Right atrium auricular region (tissue), 2 donors: ENCODE measurements at places on chromosomes 16 and 17.
A peak's percentile ranks its signal among the peaks of the same experiment; 100 is the strongest.

GRCh38 chr16:57137566-57138273 is 45.3 kb downstream of the CPNE2 start:
- DNase-seq = no peak

DNA sequence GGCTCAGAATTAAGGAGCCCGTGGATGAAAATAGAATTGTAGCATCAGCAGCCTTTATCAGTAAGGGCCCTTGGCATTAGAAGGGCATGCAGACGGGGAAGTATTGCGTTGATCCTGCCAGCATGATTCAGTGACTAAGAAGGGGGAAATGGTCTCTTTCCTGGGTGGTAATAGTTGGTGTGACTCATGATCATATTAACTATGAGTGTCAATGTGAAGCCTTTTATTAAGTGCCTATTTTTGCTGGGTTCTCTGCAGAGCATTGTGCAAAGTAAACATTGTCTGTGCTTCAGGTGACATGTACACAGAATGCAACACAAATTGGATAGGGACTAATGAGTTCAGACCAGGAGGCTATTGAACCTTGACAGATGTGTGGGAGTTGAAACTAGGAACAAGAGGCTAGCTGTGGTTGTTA is 24.5 kb downstream of the RCVRN start:
- DNase-seq = no peak

DNA sequence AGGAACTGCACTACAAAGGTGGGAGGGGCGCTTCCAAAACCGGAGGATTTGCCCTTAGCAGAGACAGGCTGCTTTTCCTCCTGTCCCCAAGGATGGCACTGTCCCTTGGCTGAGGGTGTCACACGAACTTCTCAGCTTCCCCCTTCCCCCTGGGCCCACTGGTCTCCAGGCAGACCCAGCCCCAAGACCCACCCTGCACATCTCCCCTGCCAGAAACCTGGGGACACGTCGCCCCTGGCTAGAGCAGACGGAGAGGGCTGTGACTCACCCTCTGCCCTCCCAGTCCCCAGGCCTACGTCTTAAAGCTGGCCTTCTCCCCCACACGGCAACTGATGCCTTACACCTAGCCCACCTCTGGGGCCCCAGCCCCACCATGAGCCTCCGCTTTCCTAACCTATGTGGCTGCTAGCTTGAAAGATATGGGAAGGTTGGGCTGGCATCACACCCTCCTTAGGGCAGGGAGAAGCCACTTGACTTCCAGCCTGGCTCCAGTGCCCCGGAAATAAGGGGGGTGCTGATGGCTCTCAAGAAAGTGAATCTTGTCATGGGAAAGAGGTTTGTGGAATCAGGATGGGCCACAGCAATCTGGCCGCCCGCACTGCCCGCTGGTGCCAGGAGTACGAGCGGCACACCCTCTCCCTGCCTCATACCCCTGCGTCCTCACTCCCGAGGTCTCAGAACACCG is 4.6 kb downstream of the ZNF319 start:
- DNase-seq = no peak

DNA sequence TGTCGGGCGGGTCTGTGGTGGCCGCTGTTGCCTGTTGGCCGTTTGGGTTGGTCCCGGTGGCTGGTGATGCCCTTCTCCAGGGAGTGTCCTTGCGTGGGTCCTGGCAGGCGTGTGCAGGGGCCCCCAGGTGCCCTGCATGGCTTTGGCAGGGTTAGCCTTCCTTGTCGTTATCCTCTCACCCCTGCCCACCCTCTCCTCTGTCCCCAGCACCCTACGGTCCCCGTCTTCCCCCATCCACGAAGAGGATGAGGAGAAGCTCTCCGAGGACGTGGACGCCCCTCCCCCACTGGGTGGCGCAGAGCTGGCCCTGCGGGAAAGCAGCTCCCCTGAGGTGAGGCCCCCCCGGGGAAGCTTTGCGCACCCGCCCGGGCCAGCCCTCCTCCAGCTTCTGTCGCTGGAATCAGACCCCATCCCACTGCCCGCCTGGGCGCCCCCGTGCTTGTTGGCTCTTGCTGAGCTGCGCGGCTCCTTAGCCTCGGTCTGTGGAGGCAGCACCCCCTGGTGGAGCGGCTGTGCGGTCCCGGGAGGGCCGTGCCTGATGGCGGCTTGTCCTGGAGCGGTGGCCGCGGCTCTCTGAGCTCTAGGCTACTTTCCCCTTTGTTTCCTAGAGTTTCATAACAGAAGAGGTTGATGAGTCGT is 10.6 kb upstream of the NUDT16L1 start:
- DNase-seq = no peak

DNA sequence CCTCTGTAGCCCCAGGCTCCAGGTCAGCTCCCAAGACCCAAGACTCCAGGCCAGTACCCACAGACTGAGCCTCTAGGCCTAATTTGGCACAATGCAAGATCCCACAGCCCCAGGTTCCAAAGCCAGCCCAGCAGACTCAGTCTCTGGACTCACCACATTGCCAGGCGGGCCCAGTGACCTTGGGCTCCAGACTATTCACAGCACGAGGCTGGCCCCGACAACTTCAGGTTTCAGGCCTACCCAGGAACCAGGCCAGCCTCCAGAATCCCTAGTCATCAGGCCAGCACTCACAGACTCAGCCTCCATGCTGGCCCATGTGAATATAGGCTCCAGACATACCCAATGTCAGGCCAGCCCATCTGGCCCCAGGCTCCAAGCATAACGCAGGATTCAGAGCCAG is 103.8 kb downstream of the CEP112 start:
- no peak for DNase-seq

- no peak for DNase-seq
Observed at GRCh38 chr17:81553616-81554181, 1.5 kb upstream of the FAAP100 start.

DNA sequence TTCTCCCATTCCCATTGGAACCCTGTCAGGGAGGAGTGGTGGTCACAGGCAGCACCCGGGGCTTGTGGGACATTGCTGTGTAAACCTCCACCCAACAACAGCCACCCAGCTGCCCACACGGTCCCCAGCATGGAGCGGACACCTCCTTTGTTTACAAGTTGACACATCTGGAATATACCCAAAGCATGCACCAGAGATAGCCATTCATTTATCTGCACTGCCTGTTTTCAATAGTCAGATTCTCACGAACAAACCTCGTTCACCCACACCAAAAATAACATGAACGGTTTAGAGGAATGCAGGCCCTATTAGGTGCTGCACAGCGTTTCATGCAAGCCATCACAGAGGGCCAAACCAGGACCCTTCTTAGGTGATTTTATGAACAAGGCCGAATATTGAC is 244.8 kb downstream of the FOXL1 start:
- DNase-seq = no peak

GRCh38 chr17:66830451-66830850 is 4.5 kb upstream of the CACNG5 start:
- no peak for DNase-seq

DNA sequence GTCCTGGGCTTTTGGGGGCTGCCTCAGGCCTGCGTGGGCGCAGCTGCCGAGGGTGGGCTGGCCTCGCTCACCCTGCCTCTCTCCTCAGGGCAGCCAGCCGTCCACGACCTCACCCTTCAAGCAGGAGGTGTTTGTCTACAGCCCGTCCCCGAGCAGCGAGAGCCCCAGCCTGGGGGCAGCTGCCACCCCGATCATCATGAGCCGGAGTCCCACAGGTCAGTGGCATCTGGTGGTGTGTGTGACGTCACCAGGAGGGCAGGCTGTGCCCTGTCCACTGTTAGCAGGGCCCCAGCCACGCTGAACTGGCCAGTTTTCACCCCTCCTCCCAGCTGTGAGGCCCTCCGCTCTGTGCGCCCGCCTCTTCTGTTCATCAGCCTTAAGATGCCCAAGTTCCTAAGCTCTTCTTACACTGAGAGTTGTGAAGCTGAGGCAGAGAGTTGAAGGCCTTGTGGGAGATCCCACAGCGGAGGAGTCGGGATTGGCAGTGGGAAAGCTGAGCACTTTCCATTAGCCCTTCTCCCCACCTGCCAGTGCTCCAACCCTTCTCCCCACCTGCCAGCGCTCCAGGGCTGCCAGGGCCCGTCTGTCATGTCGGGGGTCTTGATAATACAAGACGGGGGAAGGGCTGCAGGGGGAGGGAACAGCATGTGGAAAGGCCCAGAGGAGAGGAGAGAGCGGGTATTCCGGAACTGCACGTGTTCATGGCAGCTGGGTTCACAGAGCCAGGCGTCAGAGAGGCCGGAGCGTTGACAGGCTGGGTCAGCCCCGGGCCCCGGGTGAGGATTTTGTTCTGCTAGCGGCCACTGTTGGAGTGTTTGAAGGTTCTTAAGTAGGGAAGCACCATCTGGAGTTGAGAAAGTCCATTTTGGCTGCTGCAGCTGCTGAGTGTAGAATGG is 36.3 kb downstream of the OR1D5 start:
- DNase-seq = no peak

- DNase-seq = no peak
Observed at GRCh38 chr16:73166441-73166851, 118.5 kb upstream of the ZFHX3 start.

DNA sequence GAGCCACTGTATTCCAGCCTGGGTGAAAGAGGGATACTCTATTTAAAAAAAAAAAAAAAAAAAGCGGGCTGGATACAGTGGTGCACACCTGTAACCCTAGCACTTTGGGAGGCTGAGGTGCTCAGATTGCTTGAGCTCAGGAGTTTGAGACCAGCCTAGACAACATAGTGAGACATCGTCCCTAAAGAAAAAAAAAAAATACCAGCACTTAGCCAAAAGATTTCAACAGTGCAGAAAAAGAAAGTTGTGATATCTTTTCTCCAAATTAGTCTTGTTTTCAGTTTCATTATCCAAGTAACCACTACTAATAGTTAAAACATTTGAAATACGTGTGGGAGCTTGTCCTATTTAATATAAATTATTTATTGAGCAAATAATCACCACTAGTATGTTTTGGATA is 48.7 kb downstream of the TENT4B start:
- no peak for DNase-seq

GRCh38 chr16:89958068-89958467 is 9.5 kb downstream of the DEF8 start:
- no peak for DNase-seq

- peak; percentile 91 for DNase-seq
Observed at GRCh38 chr17:15260376-15261257, 4.5 kb downstream of the PMP22 start.

- DNase-seq = no peak
Observed at GRCh38 chr16:54123766-54124165, 162.8 kb downstream of the IRX3 start.

DNA sequence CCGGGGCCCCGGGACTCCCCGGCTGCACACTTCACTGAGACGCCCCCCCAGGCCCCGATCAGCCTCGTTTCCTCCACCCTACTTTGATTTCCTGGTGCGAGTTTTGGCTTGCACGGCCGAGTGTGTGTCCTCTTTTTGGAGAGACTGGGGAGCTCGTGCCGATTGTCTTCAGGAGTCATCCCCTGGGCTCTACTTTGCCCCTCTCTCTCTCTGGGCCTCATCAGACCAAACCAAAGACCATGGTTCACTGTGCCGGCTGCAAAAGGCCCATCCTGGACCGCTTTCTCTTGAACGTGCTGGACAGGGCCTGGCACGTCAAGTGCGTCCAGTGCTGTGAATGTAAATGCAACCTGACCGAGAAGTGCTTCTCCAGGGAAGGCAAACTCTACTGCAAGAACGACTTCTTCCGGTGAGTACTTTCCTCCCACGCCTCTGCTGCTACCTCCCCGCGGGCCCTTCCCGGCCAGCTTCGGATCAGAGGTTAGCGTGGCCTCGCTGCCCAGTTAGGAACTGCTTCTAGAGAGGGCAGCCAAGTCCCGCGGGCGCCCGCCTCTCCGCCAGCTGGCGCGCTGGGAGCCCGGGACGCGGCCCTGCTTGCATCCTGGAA is 787 bp downstream of the LHX1 start:
- no peak for DNase-seq

GRCh38 chr17:2053380-2054261 is 1.3 kb upstream of the HIC1 start:
- DNase-seq = peak; percentile 85

DNA sequence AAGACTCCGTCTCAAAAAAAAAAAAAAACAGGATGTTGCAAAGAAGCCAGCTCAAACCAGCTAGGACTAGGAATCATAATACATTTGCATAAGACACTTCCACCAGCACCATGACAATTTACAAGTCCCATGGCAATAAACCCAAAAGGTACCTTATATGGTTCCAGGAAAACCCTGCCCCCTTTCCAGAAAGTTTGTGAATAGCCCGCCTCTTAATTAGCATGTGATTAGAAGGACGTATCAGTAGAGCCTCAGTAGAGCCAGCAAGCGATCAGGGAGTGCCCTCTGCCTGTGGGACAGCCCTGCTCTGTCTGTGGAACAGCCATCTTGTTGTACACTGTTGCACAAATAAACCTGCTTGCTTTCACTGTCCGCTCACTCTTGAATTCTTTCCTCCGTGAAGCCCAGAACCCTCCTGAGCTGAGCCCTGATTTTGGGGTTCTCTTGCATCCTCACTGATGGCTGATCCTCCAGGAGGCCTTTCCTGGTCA is 14.0 kb downstream of the NUPR1 start:
- DNase-seq = no peak

- DNase-seq = no peak
Observed at GRCh38 chr17:4944554-4945175, 3.7 kb downstream of the PFN1 start.

DNA sequence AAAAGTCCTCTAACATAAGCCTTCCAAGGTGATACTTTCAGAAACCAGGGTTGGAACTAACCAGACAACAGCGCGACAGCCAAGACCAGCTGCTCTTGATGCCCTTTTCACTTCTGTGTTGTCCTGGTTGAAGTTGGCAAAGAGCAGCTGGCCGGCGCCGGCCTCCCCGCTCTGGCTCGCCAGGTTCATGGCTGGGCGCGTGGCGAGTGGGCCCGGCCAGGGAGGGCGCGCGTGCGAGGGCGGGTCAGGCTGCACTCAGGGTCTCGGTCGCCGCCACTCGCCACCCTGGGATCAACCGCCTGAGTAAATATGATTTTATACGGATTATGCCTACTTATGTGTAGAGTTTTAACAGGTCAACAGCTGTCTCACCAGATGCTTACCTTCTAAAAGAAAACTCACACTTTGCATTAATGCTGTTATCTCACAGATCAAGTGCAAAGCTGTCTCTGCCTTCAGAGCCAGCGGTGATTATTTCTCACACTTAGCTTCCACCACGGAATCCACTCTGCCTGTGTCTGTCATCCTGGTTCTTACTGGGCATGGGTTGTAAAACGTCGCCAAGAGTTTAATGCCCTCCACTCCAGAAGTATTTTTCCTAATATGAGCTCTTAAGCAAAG is 13.5 kb downstream of the KCTD2 start:
- no peak for DNase-seq

GRCh38 chr16:61921373-61921772 is 114.9 kb downstream of the CDH8 start:
- no peak for DNase-seq

DNA sequence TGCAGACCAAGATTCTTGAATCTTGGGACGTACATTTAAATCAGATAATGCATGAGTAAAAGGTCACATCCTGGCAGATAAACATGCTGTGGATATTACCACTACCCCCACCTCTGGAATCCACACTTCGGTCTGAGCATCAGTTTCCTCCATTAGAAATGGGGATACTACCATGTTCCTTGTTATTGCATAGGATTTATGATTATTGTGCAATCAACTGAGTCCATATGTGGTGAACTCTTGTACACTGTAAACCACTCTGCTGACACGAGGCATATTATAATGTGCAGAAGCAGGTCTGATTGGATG is 108.7 kb downstream of the VAT1L start:
- DNase-seq = no peak

- DNase-seq = no peak
Observed at GRCh38 chr17:8189041-8189710, 804 bp downstream of the BORCS6 start.
